SK-N-DZ (cell line): ENCODE measurements at places on chromosomes 4 and X.

- DNase-seq, result no peak
Observed at GRCh38 chrX:47706575-47706974, 47.6 kb upstream of the UXT start.

DNA sequence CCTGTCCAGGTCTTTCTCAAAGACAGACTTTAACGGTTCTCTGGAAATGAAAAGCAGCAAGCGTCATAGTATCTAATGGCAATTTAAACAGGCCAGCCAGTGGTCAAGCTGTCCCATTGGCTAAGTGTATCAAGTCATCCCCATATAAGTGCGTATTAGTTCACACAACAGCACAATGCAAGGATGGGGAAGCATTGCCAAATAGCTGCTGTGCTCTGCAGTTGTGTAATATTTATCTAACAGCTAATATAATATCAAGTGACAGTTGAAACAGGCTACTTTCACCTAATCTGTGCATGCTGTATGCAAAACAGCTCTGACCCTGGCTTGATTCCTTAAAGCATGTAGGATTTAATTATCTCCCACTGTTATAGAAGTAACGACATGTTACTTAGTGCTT lies 134.8 kb upstream of the PPARGC1A start:
- DNase-seq, result no peak

GRCh38 chr4:169934794-169935429 lies 91.3 kb downstream of the MFAP3L start:
- no peak for DNase-seq

- no peak for DNase-seq
Observed at GRCh38 chr4:48079972-48080391, 54.1 kb downstream of the TXK start.

- DNase-seq, result peak; percentile 6
Observed at GRCh38 chr4:180909279-180909678, 1333.9 kb upstream of the TENM3 start.

DNA sequence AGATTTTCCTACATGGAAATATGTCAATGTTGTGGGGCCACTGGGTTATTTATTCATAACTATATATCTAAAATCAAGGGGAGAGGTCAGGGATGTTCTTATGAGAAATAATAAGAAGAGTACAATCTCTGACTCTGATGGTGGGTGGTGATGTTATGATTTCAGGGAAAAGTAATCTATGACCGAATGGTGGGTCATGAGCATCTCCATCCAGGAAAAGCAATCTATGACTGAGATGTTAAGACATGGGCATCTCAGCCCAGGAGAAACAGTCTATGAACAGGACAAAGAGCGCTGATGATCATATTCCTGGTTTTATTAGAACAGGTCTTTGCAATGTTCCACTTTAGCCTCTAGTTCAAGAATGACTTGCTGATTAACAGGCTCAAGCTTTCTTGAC lies 137.1 kb downstream of the ARSF start:
- DNase-seq, result no peak

- DNase-seq, result no peak
Observed at GRCh38 chr4:6282314-6282771, 12.7 kb downstream of the WFS1 start.

DNA sequence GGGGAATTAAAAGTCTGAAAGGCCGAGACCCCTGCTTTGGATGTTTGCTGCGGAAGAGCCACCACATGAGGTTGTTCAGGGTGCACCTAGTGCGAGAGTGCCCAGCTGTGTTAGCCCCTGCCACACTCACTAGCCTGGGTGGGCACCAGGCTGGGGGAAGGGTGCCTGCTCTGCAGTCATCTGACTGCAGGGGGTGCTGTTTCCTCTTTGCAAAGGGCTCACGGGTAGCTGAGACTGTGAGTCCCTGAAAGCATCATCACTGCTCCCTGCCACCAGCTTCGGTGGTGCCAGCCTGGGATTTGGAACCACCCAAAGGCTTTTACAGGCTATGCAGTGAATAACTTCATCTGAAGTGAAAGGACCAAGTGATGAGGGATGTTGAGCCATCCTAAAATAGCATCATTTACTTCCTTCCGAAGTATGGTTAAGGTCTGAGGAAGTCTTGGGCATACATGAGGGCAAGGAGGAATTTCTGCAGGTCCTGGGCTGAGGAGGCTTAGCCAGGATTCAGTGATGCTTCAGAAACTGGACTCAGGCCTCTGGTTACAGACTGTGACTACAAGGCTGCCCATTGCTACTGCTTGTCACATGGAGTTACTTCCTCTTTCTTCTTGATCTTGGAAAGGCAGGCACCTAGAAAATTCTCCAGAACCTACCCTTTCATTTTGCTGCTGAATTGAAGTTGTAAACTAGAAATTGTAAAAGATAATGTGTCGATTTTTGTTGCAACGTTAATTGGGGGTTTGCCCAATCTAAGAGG lies 293.2 kb upstream of the PRPS2 start:
- DNase-seq, result no peak

GRCh38 chr4:52010986-52011385 lies 9.2 kb downstream of the LRRC66 start:
- DNase-seq, result no peak

DNA sequence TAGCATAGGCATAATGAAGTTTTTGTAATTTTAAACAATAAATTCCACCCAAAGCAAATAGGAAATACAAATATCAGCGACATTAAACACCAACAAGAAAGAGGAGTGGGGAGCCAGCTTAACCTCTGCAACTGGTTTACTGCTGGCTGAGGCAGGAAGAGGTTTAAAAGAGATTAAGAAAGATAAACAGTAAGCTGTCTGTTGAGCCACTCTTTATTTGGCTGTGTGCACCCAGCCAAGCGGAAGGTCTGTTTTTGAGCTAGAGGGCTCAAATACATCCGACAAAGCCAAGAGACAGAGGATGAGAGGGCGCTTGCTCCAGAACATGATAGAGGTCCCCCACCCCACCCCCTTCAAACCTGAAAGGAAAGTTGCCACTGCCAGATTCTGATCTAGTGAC lies 191.4 kb downstream of the MGST2 start:
- peak; percentile 71 for DNase-seq

- peak; percentile 53 for DNase-seq
Observed at GRCh38 chr4:47705326-47705981, 132.4 kb downstream of the CORIN start.

- no peak for DNase-seq
Observed at GRCh38 chr4:74395633-74396032, 30.7 kb downstream of the EREG start.

DNA sequence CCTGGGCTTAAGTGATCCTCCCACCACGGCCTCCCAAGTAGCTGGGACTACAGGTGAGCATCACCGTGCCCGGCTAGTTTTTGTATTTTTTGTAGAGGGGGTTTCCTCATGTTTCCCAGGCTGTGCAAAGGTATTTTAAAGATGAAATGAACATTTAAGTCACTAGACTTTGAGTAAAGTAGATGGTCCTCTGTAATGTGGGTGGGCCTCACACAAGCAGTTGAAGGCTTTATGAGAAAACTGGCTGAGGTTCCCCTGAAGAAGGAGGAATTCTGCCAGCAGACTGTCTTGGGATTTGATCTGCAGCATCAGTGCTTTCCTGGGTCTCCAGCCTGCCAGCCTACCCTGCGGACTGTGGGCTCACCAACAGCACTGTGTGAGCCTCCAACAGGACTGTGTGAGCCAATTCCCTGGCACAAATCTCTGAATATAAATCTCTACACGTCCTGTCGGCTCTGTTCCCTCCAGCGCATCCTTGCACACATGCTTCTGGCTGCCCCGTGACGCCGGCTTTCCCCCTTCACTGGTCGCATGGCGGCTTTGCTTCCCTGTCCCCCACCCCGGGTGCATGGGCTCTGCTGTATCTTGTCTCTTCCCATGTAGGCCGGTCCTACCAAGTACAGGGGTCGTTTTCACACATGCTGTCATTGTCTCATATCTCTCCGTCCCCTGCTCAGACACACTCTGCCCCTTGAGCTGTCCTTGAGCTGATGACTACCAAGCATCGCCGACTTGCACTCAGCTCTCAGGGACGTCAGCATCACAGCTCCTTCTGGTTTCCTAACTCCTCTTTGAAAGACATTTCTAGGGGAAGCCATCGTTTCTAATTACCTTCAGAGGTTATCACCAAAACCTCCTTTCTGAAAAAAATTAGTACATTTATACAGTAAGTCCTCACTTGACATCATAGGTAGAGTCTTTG lies 46.4 kb downstream of the RWDD4 start:
- DNase-seq, result no peak

DNA sequence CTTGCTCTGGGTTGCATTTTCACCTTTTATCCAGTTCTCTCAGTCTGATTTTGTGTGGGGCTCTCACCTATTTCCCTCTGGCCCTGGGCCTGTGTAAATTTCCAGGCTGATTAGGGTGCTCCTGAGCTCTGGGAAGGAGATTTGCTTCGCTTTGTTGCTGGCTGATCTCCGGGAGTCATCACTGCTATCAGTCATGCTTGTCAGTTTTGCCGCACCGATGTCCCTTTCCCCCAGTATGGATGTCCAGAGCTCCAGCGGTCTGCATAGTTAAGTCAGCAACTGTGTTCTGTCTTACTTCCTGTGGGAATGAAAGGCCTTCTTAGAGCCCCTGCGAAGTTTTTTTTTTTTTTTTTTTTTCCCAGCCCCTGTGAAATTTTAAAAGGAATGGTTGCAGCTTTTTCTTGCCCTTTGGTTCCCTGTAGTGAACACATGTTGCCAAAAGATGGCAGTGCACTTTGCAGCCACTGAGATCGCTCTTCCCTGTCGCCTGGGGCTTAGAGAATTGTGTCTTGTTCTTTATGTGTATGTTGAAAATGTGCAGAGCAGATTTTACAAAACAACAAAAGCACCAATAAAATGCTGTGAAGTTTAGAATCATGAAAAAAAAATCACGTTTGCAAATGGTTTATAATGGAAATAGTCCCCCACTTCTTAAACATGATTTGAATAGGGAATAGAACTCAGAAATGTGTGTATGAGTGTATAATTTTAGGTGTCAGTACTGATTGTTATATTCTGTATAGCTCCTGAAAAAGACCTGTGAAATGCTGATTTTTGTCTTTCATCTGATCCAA lies 109.1 kb upstream of the SLC4A4 start:
- DNase-seq, result peak; percentile 2

DNA sequence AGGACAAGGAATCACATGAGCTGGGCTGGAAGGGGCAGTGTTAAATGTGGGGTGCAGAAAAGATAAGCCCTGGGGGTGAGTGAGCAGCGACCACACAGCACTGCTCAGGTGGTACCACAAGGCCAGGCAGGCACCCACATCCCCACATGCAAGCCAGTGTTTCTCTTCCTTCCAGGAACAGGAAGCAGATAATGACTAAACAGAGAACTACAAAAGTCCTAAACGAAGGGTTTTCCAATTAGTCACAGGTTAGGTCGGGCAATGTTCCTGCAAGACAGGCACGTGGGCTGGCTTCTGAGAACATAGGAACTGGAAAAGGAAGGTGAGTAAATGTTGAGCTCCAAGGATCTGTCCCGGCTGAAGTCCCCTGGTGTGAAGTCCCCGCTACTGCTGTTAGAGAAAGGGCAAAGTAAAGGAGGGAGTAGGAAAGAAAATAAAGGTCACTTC lies 19.5 kb downstream of the RELL1 start:
- DNase-seq, result no peak

GRCh38 chrX:1661048-1661921 lies 46.4 kb downstream of the ASMT start:
- peak; percentile 33 for DNase-seq

DNA sequence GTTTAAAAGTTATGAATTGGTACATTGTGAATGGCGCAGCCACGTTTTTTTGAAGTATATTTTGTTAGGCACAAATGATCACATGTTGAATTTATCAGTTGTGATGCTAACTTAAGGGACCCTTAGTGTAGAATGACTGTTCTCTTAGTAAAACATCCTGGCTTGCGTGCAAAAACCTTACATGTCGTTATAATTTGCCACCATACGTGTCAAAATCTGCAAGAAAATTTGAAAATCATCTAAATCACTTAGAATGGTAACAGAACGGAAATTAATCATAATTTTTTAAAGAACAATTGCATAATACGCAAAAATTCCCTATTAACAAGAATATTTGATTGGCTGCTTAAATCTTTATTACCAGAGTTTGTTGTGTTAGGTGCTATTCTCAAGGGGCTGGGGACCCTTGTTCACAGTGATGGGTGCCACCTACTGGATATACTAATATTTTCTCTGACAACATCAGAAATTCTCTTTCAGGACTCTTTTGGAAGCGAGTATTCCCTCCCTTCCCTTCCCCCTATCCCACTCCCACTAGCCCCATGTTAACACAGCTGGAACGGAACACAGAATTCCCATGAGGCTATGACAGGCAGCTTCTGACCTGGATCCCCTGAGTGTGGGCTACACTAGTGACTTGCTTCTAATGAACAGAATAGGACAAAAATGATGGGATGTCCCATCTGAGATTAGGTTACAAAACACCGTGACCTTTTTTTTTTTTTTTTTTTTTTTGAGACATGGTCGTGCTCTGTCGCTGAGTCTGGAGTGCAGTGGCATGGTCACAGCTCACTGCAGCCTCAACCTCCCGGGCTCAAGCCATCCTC lies 71.8 kb downstream of the SUPT20HL2 start:
- DNase-seq, result peak; percentile 19

- DNase-seq, result no peak
Observed at GRCh38 chr4:110411574-110412011, 64.4 kb upstream of the ENPEP start.

DNA sequence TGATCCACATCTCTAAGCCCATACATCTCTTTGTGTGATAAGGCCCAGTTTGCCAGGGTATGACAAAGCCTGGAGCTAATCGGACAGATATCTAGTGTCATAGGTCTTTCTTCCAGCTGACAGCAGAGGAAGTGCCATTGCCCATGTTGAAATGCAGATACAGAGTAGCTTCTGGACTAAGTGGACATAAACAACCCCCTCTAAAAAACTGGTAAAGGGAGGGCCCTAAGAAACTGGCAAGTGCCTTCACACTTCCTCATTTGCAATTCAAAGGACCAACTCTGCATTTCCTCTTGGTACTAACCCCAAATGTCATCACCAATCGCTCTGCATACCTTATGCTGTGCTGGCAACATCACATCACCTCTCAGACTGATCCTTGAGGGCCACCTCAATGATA lies 20.8 kb downstream of the ARHGEF6 start:
- no peak for DNase-seq

DNA sequence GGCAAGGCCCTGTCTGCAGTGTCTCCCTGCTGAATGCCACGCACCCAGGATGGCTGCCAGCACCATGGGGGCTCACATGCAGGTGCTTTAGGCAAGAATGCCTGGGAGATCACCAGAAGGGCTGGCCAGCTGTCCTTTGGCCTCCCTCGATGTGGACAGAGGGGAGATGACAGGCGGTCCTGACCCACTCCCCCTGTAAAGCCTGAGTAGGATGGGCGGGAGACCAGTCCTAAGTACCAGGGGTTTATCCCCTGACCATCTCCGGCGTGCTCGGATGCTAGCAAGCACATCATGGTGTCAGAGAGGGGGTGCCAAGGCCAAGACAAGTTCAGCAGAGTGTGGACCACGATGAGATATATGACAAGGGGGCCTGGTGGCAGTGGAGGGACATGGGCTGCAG lies 5.3 kb downstream of the PDZD4 start:
- no peak for DNase-seq

DNA sequence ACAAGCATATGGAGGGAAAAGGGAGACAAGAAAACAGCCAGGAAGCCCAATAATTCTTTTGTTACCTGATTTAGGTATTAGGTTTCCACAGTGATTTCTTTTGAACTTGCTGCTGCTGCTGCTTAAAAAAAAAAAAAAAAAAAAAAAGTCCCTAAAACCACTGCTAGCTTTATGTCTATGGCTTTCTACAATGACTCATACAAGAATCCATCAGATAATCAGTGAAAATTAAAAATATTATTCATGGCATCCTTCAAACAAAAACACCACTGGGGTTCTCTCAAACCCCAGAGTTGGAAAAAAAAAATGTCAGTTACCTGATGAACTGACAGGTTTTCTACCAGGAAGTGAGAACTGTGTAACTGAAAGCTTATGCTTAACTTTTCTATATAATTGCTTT lies 14.3 kb downstream of the EPHA5 start:
- DNase-seq, result no peak
